ELF-1 (cell line): ENCODE measurements at places on chromosomes 13 and 19.

GRCh38 chr13:21849323-21849722 is 178.4 kb downstream of the FGF9 start:
- peak; percentile 30 for DNase-seq

DNA sequence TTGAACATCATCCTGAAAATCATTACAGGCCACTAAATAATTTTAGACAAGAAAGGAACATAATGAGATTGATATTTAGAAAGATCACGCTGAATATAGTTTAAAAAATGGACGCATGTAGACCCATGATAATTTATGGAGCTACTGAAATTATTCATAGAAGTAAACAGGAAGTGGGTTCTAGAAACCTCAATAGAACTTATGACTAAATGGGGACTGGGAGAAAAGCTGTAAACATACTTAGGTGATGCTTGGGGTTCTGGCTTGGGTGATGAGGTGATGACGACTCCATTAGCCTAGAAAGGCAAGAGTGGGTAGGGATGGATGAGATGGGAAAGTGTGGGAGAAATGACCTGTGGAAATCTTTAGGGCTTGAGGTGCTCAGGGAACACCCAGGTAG is 484.0 kb downstream of the MYO16 start:
- no peak for DNase-seq

DNA sequence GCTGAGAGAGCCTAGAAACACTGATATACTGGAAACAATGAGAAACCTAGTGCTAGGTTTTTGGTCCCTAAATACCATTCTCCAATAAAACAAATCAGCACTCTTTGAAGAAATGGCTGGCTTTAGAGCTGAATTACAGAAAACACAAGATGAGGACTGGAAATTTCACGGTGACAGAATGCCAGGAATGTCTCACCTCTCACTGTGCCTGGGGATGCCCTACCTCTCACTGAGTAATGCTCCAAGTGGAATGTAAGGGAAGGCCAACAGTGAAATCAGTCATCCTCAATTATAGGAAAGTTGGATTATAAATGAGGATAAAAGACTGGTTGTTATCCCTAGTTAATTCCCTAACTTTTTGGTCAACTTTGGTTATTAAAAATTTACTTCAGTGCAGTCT is 259.0 kb downstream of the NALCN start:
- peak; percentile 45 for DNase-seq

DNA sequence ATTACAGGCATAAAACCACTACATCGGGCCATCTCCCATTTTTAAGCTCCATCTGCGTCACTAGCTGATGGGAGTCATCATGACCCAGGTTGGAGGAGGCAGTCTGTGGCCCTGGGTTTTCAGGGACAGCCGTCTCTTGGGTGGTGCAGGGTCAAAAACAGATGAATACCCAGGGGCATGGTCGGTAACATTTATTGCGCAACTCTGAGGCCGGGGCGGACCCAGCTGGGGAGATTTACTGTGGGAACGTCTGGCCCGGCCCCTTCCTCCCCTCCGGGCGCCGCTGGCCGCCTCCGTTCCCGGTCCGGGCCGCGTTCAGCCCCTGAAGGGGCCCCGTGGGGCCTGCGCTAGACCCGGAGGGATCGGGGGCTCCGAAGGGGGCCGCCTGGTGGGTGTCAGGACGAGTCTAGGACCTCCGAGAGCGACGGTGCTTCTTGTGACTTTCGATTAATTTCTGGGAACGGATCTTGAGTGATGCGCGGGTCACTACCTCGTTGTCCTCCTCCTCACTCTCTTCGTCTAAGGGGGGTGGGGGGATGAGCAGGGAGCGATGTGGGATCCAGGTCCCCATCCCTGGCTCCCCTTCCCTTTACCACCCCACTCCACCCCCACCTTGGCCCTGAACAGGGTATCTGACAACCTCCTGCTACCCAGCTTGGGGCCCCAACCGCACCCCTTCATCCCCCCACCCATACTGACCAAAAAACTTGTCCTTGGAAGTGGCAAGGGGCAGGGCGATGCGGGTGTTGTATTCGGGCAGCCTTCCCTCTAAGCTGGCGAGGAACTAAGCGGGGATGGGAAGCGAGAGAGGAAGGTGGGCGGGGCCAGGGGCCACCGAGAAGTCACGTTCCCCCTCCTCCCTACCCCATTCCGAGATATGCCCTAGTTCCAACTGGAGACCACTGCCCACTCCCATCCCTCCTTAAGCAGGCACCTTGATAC is 1.6 kb upstream of the RGL3 start:
- DNase-seq = peak; percentile 53

DNA sequence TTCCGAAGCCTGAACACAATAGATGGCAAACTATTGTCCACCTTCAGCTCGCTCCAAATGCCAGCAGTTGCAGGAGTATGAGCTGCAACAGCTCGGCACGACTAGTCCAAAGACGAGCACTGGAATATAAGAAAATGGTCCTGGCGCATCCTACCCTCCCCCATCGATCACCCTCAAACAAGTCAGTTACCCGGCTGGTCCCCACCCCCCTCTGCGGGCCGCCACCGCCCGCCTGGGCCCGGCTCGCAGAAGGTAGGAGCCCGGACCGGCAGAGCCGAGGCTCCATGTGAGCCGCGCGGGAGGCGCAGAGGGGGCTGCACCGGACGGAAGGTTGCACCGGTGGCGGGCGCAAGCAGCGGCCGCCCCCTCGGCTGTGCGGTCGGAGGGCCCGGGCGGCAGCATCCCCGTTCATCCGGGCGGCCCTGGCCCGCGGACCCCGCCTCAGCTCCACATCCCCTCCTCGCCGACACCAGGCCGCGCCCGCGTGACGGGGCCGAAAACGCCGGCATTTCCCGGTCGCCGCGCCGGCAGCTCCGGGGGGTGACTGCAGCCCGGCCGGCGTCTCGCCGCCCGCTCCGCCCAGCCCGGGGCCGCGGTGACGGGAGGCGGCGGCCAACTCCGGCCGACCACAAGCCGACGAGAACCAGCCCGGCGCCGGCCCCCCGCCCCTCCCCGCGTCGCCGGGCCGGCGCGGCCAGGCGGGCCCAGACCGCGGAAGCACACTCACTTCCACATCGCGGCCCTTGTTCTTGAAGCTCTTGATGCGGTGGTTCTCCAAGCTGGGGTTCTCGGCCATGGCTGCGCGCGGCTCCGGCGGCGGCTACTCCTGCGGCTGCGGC is 552 bp downstream of the KPNA3 start:
- DNase-seq = peak; percentile 66

DNA sequence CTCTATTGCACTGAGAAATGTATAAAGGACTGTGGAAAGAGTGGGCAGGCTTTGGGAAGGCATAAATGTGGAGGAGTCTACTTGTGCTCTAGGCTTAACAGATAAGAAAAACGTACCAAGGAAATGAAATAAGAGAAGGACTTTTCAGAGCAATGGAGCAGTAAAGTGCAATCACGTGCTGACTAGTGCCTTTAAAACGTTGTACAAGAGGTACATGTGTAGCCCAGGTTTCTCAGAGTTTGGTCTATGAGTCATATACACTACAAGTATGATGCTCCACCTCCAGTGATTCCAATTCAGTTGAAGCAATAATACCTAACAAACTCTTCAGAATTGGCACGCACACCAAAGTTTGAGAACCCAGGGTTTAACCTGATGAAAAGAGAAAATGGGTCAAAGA is 13.4 kb upstream of the FNDC3A start:
- no peak for DNase-seq

DNA sequence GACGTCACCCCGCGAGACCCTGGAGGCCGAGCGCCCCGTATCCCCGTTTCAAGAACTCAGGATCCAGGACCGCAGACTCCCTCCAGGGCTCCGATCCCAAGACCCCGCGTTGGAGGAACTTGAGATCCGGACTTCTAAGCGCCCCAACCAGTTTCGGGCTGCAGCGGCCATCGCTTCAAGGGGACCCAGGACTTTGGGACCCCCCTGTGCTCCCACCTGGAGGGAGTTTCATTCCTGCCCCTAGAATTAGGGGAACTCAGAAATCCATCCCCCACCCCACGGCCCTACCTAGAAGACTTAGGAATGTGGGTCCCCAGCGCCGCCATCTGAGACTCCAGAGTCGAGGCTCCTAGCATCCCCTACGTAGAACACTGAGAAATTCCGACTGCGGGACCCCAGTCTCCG is 400 bp downstream of the PLEKHG2 start:
- no peak for DNase-seq

DNA sequence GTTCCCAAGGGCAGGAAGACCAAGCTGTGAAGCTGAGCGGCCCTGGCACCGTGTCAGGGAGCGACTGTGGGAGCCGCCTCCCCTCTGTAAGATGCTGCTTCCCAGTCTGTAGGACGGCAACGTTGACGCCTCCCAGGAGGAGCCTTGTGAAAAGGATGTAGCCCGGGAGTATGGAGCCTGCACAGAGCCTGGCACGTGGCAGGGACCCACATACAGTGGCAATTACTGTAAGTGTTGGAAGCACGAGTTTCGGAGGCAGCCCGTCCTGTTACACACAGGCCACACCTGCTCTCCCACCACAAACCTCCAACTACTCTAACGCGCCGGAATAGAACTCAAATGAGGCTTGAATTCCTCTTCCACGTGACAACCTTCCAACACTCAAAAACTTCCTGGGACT is 6.6 kb downstream of the RAB20 start:
- no peak for DNase-seq

DNA sequence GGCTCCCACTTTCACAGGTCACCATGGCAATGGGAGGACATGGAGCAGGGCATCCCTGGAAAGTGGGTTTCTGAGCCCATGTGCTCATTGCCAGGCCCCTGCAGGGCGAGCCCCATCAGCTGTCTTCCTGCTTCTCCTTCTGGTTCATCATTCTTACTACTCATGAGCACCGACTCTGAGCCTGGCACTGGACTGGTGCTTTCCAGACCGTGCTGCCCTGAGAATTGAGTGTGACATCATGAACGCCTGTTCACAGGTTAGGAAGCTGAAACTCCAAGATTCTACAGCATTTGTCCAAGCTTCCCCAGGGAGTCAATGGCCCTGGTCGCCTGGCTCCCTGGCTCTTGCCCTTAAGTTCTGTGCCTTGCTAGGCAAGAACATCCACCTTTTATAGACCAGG is 210.4 kb upstream of the ZNF536 start:
- no peak for DNase-seq

GRCh38 chr13:104954210-104954609 is 1581.3 kb downstream of the EFNB2 start:
- no peak for DNase-seq

DNA sequence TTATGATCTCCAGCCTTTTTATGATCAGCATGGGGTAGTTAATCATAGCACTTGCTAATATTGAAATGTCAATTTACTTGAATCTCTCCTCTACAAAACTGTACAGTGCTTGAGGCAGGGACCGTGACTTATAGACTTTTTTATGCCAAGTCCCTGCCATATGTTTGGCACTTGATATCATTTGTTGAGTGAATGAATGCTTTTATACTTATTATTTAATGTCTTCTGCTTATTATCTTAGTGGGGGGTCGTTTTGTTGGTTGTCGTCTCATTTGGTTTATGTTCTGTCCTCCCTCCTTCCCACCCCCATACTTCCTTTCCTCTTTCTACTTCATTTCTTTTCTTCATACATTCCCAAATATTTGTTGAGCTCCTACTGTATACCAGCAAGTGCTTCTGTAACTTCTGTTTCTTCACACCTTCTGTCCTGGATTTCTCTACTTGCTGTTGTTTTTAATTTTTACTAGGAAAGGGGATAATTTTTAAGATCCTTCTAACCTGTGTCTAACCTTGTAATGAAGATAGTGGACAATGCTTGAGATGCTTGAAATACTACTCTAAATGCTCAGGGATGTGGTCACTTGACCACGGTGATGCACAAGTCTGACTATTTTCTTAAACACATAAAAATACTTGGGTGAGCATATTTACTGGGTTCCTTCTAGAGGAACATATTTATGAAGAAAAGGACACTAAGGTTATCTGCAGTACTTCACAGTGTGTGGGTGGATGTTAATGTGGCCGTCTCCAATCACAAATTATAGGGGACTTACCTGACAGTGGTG is 223.8 kb downstream of the TDRD3 start:
- no peak for DNase-seq

DNA sequence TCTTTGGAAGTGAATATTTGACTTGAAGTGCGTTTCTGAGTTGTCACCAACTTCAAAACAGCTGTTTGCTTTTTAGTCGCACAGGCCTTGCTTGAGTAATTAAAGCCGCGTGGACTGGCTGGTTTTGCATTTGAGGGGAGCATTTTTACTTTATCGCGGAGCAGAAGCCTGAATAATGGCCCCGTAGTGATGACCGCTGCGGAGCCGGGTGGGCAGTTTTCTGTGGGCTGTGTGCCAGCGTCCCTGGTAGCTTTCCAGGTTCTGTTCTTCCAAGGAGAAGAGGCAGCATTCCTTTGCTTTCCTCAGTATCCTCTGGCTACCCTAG is 1.1 kb downstream of the NAA16 start:
- DNase-seq = peak; percentile 36
